ENCODE measurements at places on chromosomes 4 and X.

DNA sequence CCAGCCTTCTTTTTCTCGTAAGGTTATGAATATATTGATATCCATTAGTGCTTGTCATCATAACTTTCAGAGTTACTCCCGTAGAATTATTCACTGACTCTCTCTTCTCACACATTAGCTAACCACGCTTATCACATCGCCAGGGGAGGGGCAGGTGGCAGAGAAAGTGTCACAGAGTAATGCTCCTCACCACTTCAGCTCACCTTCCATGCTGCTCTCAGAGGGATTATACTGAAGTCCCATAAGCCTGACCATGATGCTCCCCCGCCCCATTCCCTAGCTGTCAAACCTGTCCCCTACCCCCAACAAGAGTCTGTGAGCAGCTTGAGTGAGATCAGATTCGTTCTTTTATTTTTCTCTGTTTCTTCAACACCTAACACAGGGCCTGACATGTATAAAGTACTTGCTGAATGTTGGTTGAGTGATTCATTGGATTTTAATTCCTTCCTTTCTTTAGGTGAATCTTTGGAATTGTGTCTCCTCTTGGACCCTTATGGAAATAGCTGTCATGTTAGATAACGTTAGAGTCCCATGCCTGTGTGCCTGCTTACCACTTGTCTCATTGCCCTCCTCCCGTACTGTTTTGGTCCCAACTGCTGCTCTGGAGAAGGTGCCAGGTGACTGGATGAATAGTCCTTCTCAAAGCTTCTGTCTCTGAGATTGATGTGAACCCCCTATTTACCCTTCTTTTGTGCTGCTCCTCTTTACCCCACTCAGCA, 55.1 kb downstream of the RS1 start:
- DNase-seq, result no peak

DNA sequence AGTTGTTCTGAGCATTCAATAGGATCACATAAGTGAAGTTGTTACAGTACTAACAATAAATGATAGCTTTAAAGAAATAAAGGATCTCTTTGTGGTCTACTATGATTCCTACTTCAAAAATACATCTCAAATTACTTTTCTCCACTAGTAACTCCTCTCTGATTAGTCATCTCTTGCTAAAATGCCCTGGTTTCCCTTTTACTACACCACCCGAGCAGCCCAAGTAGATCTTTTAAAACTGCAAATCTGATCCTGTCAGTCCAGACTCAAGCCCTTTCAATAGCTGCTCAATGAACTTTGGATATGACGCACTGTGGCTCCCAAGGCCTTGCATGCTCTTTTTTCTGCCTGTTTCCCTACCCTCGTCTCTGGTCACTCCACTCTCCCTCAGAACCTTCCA, 97.5 kb downstream of the MAOA start:
- no peak for DNase-seq

DNA sequence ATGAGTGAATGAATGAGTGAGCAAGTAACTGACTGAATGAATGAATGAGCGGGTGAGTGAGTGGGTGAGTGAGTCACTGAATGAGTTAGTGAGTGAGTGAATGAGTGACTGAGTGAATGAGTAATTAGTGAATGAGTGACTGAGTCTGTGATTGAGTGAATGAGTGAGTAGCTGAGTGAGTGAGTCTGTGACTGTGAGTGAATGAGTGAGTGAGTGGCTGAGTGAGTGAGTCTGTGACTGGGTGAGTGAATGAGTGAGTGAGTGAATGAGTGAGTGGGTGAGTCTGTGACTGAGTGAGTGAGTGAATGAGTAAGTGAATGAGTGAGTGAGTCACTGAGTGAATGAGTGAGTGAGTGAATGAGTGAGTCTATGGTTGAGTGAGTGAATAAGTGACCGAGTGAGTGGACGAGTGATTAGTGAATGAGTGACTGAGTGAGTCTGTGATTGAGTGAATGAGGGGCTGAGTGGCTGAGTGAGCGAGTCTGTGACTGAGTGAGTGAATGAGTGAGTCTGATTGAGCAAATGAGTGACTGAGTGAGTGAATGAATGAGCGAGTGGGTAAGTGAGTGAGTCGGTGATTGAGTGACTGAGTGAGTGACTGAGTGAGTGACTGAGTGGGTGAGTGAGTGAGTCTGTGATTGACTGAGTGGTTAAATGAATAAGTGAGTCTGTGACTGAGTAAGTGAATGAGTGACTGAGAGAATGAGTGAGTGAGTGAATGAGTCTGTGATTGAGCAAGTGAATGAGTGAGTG, 223.0 kb upstream of the PSAPL1 start:
- DNase-seq, result no peak

DNA sequence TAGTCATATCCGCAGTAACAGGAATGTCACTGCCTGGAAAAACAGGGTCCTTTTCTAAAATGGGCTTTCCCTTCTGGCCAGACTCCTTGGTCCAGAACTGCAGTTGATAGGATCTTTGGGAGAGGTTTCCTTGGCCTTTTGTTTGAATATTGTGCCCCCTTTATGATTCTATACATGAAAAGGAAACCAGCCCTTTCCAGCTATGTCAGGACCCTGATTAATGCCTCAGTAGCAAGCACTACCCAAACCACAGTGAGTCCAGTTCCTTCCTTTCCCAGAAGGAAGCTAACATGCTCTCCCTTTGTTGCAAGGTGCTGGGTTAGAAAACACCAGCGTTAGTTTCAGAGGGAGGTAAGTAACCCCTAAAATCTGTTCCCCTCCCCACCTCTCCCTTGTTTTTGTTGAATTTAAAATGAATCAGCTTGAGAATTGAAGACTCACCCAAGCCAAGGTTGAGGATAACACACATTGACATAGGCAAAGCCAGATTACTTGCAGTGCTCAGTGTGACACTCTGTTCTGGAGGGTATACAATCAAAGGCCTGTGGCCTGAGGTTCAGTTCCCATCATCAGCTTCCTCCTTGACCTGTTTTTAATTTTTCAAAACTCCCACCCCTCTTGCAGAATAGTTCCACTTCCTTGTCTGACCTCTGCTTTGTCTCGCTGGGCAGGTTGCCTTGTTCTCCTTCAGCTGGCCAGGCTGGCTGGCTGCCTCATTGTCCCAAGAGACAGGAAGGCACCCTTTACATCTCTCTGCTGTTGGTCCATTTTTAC, 87.6 kb upstream of the PLAC1 start:
- DNase-seq, result no peak

- DNase-seq, result no peak
Observed at GRCh38 chr4:42197341-42197740, 44.9 kb upstream of the BEND4 start.

- DNase-seq, result no peak
Observed at GRCh38 chr4:55817691-55818090, 1.9 kb upstream of the EXOC1L start.

DNA sequence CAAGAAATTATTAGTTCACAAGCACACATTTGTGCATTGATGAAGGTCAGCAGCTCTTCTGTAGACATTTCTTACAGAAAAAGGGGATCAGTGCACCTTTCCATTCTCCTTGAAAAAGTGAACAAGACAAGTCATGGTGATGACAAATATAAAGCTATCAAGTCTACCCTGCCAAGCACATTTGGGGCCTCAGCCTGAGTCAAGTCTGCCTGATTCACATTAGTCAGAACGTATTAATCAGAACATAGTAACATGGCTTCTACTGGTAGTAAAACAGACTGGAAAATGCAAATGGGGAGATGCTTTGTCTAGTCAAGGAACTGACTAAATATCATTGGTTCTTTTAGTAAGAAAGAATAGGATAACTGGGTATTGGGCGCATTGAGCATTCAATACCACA, 2305.1 kb downstream of the PCDH7 start:
- no peak for DNase-seq

- DNase-seq, result no peak
Observed at GRCh38 chr4:150784305-150784704, 202.4 kb downstream of the MAB21L2 start.

DNA sequence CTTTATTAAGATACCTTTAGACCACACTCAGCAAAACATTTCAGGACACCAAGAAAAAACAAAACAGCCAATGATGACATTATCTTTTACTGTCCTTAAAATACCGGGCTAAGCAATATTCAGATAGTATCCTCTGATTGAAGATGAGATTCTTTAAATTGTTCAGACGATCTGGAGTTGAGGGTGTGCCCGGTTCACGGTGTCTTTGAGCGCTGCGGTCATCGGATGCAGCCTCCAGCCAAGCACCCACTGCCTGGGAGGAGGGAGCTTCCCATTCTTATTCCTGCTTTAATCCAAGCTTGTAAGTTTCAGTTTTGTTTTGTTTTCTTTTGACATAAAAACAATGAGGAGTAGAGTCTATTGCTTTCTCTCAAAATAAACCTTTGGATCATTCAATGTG, 14.1 kb downstream of the FAM149A start:
- no peak for DNase-seq

DNA sequence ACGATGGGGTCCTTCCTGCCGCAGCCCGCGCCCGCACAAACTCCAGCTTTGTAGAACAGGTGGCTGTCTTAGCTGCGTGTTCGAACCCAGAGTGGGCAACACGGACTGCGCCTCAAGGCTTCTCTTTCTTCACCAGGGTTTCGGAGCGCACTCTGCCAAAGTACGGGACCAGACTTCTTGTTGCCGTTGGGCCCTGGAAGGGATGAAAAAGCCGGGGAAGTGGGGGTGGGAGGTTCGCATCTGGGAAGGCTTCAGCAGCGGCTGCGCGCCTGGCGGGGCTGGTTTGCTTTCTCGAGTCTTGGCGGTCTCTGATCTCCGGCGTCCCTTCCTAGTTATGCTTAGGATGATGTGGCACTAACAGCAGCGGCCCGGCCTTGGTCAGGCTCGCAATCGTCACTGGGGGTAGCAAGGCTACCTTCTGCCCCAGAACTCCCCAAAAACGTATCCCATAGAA, 673 bp downstream of the PARM1 start:
- DNase-seq, result no peak

DNA sequence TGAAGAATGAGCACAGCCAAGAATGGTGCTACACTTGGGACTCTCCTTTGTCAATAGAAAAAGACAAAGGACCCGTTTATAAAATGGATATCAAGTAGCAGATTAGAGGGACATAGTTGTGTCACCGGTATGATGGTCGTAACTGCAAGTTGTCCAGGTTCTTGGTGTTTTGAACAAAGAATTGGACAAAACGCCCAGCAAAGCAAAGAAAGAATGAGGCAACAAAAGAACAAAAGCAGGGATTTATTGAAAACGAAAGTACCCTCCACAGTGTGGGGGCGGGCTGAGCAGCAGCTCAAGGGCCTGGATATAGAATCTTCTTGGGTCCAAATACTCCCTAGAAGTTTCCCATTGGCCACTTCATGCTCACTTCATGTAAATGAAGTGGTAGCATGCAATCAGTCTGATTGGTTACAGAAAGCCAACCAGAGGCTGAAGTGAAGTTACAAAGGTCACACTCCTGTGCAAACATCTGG, 54.7 kb downstream of the SHROOM3 start:
- DNase-seq, result no peak

- no peak for DNase-seq
Observed at GRCh38 chrX:103656617-103657016, 27.8 kb downstream of the TCEAL1 start.

DNA sequence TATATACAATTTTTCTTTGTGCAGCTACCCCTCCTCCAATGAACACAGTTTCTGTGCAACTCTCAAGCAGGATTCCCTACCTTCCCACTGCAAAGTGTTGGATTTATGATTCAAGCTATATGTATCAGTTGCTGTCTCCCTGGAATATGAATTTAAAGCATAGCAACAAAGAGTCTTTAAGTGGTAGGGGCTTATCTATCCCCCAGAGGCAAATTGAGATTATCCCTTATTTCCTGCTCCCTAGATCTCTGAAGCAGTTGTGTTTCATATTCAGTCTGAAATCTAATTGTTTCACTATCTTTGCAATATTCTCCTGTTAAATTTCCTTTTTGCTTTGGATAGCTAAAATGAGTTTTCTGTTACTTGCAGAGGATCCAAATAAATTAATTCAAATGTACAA, 263.0 kb downstream of the IQCM start:
- no peak for DNase-seq

- DNase-seq, result no peak
Observed at GRCh38 chrX:103640401-103641155, 11.8 kb downstream of the TCEAL1 start.

DNA sequence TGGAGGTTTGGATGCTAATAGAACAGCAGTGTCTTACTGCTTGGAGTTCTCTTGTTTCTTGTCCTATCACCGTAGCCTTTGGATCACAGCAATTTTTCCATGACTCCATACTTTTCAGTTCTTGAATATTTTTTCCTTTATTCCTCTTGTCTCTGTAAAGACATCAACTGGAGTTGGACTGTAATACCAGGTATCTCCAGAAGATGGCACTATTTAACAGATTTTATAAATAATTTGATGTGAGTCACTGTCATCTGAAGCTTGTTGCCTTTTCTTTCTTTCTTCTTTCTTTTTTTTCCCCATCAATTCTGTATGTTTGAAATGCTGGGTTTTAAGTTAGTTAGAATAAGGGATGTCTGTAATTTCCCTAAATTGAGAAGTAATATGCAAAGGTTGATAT, 24.1 kb downstream of the HPRT1 start:
- no peak for DNase-seq

GRCh38 chrX:13357925-13358324, 38.1 kb upstream of the ATXN3L start:
- no peak for DNase-seq

Measured in activated CD8-positive, alpha-beta memory T cell treated with anti-CD3 and anti-CD28 coated beads for 4 hours (primary cell).